ENCODE measurements at places on chromosomes 12 and 14.

DNA sequence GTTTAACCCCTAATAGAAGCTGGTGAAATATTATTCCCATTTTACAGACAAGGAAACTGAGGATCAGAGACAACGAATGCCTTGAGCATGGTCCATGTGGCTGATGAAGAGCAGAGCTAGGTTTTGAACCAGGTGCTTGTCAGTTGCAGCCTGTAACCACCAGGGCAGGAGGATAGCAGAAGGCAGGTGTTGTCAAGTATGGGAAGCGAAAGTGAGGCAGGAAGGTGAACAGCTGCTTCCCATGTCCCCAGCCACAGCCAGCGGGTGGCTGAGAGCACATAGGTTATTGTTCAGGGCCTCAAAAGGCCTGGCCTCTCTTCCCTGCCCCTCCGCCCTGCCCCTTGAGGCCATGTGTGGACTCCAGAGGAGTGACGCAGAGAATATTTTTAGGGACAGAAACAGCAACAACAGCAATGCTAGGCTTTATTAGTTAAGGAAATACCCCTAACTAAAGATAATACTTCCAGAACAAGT is 39.6 kb downstream of the IQSEC3 start:
- no peak for DNase-seq

DNA sequence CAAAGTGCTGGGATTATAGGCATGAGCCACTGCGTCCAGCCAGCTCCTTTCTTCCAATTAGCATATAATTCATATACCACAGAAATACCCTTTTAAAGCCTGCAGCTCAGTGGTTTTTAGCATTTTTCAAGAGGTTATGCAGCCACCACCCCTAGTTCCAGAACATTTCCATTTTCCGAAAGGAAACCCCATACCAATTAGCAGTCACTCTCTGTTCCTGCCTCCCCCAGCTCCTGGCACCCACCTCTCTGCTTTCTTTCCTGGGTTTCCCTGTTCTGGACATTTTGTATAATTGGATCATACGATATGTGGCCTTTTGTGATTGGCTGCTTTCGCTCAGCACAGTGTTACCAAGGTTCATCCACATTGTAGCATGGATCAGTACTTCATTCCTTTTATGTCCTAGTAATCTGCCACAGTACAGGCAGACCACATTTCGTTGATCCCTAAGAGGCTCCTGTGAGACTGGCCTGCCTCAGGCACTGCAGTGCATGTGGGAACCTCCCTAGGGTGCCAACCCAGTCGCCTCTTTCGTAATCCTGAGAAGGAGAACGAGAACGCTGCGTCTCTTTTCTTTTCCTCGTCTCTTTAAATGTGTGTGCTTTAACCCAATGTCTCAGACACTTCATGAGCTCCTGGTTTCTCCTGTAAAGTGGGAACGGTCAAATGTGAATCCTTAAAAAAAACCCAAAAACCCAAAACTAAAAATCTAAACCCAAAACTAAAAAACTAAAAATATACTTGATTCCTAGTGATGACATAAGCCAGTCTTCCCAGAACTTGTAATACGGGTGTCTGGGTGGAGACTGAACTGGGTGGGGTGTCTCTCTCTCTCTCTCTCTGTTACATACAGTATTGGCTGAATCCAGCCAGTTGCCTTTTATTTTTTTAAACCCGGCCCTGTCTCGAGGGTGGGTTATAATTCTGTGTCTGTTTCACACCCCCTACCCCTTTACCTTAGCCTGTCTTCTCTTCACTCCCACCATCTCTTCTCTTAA is 14.7 kb downstream of the AACS start:
- DNase-seq = no peak

- no peak for DNase-seq
Observed at GRCh38 chr12:38269897-38270296, 46.7 kb upstream of the ALG10B start.

DNA sequence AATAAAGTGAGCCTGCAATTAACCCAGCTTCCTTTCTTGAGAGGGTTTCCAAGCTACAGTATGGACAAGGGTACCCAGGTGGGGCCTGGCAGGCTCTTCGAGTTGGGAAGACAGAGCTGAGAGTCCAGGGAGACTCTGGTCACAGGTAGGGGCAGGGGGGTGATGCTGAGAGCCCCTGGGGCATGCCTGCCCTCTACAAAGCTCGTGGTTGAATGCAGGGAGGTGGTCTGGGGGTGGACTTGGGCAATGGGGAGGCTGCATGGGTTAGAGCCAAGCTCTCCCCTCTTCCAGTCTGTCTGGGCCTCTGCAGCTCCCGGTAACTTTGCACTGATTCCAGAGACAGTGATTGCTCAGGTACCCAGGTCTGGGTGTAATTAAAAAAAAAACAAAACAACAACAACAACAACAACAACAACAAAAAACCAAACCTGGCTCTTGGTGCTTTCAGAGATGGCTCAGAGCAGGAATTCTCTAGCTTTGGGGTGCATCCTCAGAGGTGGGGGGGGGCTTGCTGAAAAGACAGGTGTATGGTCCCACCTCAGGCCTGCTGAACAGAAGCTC is 30.8 kb upstream of the PPP2R5C start:
- no peak for DNase-seq

All from kidney epithelial cell (primary cell).